ENCODE measurements at places on chromosomes 5 and 9. TPM values are rescaled to one million over a fixed set of nuclear protein-coding genes. Genes with fewer than 3 reads are reported as not detected.

IRX4 gene
- total RNA-seq, result not detected

GRCh38 chr9:38652044-38652443, 31.6 kb upstream of the ANKRD18A start:
- no peak for DNase-seq

- no peak for DNase-seq
Observed at GRCh38 chr5:64880821-64881220, 112.1 kb downstream of the CWC27 start.

- no peak for DNase-seq
Observed at GRCh38 chr5:56763711-56764466, 51.5 kb upstream of the MAP3K1 start.
